ENCODE measurements at places on chromosomes 2 and 18. TPM values are rescaled to one million over a fixed set of nuclear protein-coding genes. Genes with fewer than 3 reads are reported as not detected.

Gene COL5A2
- total RNA-seq = 10.3 TPM

Gene GPR45
- 0.94 TPM for total RNA-seq

Gene CCL20
- total RNA-seq = not detected

Gene ITGA6
- 33.5 TPM for total RNA-seq

Gene CPSF3
- total RNA-seq = 41.6 TPM

Gene TRPM8
- total RNA-seq = not detected

Gene ACKR3
- 12.5 TPM for total RNA-seq

Gene HDHD2
- 38.8 TPM for total RNA-seq

Gene FHOD3
- 84.5 TPM for total RNA-seq

Gene ALK
- 2.5 TPM for total RNA-seq

Gene ZRANB3
- total RNA-seq = 19.1 TPM

Gene KIF1A
- total RNA-seq = 300 TPM

Gene LONRF2
- 87.6 TPM for total RNA-seq

Gene SULT1C4
- 11.9 TPM for total RNA-seq

Gene NOL4
- 160 TPM for total RNA-seq

Gene POMC
- 2.8 TPM for total RNA-seq

Gene C2orf74
- total RNA-seq = 2.5 TPM

Gene DIS3L2
- total RNA-seq = 67.0 TPM

Gene C1GALT1C1L
- total RNA-seq = not detected
